Thoracic aorta (tissue), 2 donors: ENCODE measurements at places on chromosomes 2 and 18. TPM values are rescaled to one million over a fixed set of nuclear protein-coding genes. Genes with fewer than 3 reads are reported as not detected.

SIX2 gene
- 6.6 TPM for total RNA-seq

SERPINB4 gene
- total RNA-seq = not detected

ILKAP gene
- 58.0 TPM for total RNA-seq

TEX44 gene
- total RNA-seq = not detected

TUBB8B gene
- total RNA-seq = not detected

GRCh38 chr2:86211033-86211795, 12.0 kb downstream of the MRPL35 start:
- no peak for DNase-seq

DNA sequence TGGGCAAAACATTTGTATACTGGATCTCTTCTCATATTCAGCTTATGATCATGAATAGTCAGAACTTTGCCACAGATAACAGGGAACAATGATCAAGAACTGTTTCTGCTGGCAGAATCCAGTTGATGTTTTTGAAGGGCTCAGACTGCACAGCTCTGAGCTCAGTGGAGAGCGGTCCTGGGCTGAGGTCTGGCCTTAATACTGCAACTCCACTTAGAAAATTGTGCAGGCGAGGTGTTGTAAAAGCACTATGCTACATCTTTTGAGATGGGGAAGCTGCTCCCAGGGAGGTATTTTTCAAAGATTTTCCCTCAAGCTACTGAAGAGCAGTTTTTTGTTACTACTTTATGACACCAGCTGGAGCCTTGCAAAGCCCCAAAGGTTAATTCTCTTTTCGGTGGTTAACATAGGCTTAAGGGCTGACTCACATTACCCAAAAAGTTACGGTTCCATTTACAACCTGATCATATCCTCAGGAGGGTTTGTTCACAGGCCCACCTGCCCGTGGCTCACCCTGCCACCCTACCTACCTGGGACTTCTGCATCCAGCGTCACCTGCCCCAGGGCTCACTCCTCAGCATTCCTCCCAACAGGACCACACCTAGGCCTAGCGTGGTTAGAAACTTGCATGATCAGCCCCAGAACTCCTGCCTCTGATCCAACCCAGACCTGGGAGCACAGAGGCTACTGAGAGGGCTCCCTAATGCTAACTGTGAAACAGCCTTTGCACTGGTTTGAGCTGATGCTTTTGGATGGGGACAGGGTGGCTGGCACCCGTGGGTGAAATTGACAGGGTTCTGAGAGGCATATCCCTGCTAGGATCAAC, 114.4 kb downstream of the NCK2 start:
- DNase-seq = no peak

DNA sequence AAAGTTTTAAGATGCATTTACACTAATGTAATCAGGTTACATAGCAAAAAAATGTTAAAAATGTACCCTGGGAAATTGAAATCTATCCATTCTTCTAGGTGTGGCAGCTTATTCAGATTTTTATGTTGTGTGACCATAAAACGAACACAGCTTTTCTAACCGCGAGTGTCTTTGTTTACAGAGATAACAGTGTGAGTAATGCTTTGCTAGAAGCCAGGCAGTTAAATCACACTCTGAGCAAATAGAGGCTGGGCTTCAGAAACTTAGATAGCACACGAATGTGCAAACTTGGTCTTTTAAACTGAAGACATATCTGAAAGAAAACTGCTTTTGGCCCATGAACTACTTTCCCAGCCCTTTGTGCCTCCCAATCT, 116.1 kb downstream of the SPTBN1 start:
- DNase-seq = no peak

GRCh38 chr2:123961576-123961975, 63.5 kb upstream of the CNTNAP5 start:
- no peak for DNase-seq

DNA sequence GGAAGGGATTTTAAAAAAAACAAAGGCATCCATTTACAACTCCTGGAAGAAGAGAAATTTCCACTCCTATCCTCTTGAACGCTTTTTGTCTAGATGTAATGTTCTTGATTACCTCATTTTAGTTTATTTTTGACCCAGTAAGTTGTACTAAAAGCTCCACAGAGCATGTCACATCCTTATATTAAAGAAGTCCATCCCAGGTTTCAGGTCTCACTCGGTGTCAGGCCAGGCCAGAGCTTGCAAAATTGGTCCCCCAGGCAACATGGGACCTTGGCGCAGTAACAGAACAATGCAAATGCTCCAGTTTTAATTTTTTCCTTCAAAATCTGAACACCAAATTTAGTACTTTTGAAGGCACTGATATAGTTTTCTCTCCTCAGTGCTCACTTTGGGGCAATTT, 218.4 kb upstream of the REV1 start:
- no peak for DNase-seq

DNA sequence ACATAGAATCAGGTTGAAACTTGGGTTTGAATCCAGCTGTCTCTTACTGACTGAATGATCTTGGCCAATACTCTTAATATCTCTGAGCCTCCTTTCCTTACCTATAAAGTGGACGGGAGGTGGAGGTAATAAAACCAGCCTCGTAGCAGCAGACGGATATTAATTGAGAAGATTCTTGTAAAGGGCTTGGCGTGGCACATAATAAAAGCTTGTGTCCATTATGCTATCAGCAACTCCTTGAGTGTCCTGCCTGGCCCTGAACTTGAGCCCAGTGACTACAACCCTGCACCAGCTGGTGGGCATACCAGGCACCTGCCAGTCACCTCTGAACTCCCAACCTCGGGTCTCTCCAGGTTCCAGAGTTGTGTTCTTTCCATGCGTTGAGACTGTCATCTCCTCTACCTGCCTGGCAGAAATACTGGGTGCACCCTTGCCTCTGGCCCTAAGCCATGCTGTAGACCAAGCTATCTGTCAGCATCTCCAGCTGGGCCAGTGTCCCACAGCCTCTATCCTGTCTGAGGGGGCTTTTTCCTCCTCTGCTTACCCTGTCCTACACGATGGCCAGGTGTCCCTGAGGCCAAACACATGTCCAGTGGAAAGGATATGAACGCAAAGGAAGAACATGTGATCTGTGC, 9.7 kb downstream of the CAPN13 start:
- no peak for DNase-seq

DNA sequence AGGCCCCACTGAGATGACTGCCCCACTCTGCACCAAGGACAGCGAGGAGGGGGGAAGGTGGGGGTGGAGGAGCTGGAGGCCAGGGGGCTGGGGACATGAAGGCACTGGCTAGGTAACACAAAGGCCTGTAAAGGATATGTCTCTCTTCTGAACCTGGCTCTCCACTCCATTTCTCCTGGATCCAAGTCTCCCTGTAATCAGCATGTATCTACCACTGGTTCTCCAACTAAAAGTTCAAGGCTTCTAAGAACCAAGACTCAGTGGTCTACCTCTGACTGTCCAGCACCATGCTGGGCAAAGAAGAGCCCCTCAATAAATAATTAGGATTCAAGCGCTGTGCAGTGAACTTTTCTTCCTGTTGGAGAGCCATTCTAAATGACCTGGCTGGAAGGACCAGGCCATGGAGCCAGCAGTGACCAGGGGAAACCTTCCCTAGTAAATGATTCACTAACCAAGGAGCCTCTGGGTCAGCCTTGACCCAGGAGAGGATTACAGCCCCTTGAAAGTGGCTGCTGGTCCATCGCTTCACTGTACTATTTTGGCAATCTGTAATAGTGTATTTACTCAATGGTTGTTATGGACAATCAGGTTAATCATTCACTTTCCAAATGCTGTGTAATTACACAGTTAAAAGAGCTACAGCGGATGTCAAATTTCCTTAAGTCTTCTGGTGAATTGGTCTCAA, 73.2 kb downstream of the BCL11A start:
- DNase-seq = no peak

DNA sequence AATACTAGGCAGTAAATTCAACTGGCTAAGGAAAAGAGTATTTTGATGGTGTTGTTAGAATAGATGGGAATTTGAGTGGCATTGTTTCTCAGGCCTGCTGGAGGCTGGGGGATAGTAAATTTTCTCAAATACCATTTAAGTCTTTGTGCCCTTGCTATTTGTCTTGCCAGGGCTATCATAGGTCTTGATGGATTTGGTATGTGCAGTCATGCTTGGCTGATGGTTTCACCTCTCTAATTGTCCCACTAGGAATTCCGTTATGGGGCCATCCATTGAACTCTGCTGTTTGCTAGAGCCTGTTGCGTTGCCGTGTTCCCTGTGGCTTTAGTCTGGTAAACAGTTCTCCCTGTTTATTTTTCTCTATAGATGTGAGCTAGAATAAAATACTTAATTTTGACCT, 438.1 kb upstream of the FAM98A start:
- DNase-seq = no peak

- no peak for DNase-seq
Observed at GRCh38 chr2:201964631-201965206, 68.9 kb upstream of the FZD7 start.

GRCh38 chr2:28273751-28274150, 118.9 kb upstream of the FOSL2 start:
- DNase-seq = no peak

DNA sequence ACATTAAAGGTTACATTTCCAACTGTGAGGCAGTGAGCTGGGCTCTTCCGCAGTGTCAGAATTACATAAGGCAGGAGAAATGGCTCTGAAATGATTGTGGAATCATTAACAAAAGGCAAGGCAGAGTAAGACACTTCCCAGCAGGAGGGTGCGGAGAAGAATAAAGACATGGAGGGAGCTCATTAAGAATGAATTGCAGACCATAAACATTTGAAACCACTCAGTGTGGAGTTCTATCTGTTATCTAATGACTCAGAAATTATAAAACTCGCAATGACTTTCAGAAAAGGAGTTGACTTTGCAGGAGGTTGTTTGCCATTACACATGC, 77.0 kb downstream of the SMIM21 start:
- no peak for DNase-seq

GRCh38 chr2:35530615-35531135, 824.9 kb upstream of the CRIM1 start:
- DNase-seq = no peak

GRCh38 chr2:190355968-190356644, 12.7 kb downstream of the INPP1 start:
- DNase-seq = no peak

- no peak for DNase-seq
Observed at GRCh38 chr2:74924463-74925265, 33.8 kb upstream of the POLE4 start.

DNA sequence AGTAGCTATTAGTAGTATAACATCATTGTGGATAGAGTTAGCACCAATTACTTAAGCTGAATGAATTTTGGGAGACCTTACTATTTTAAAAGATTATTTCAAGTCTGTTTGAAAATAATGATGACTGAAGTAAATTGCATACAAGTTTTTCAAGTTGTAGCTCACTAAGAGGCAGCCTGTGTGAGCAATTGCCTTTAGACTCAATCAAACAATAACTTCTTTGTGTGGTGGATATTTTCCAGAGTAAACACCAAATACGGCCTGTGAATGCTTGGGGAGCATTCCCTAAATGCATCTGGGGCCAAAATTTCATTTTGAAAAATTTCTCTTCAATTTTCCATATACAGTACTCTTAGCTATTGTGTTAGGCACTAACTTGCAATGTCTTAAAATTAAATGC, 7.9 kb downstream of the SERPINB12 start:
- DNase-seq = no peak

DNA sequence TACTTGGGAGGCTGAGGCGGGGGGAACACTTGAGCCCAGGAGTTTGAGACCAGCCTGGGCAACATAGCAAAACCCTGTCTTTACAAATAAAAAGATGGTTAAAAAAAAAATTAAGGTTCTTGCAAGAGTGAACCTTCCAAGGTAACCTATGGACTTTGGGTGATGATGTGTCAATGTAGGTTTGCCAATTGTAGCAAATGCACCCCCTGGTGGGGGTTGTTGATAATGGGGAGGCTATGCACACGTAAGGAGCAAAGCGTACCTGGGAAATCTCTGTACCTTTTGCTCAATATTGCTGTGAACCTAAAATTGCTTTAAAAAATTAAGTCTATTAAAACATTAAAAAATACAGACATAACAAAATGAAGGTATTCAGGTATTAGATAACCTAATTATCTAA, 70.4 kb downstream of the CWC22 start:
- no peak for DNase-seq

GRCh38 chr18:47032945-47033344, 2.5 kb downstream of the ELOA2 start:
- DNase-seq = no peak

GRCh38 chr18:31247574-31248199, 70.3 kb upstream of the DSG1 start:
- DNase-seq = no peak

GRCh38 chr2:115609978-115610377, 1167.5 kb downstream of the DPP10 start:
- DNase-seq = no peak

DNA sequence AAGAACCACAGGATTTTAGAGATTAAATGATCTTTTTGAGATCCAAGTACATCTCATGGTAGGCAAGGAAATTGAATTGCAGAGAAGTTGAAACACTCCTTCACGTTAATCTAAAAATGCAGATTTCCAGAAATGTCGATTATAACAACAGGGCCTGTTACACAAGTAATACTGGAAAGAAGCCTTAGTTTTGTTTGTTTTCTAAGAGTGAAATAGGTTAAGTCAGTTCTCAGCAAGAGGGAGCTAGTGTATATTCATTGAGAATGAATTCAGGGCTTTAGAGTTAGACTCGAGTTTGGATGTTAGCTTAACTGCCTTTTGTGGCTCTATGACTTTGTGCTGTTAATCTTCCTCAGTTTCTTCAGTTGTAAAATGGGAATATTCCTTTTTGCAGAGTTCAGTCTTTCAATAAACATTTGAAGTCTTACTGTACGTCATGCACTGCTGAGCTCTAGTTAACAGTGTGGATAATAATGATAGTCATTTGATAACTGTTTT, 926 bp downstream of the NDUFV2 start:
- no peak for DNase-seq

DNA sequence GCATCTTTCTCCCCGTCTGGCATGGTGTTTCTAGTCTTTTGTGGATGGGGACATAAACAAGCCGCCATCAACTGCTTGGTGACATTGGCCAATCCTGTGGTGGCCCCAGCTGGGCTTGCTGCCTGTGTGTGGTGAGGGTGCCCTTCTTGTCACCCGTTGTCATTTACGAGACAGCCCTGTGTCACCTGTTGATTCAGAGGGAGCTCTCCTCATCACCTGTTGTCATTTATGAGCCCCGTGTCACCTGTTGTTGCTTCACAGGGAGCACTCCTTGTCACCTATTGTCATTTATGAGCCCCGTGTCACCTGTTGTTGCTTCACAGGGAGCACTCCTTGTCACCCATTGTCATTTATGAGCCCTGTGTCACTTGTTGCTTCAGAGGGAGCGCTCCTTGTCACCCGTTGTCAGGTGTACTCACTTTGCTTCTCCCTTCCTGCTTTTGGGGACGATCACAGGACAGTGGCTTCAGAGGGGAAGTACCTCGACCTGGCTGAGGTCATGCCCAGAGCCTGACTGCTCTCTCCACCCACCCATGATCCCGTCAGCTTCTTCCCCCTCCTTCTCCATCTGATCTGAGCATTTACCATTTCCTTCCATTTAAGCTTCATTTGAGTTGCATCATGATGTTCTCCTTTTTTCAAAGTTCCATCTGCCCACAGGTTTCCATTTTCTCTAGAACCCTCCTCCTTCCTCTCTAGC, 29.1 kb downstream of the HPCAL1 start:
- DNase-seq = no peak
